ENCODE measurements at places on chromosomes 2 and 18.

GRCh38 chr2:204049635-204050034 is 113.1 kb downstream of the ICOS start:
- no peak for DNase-seq

- no peak for DNase-seq
These were observed 119.6 kb downstream of the NFATC1 start for GRCh38 chr18:79515331-79515730.

DNA sequence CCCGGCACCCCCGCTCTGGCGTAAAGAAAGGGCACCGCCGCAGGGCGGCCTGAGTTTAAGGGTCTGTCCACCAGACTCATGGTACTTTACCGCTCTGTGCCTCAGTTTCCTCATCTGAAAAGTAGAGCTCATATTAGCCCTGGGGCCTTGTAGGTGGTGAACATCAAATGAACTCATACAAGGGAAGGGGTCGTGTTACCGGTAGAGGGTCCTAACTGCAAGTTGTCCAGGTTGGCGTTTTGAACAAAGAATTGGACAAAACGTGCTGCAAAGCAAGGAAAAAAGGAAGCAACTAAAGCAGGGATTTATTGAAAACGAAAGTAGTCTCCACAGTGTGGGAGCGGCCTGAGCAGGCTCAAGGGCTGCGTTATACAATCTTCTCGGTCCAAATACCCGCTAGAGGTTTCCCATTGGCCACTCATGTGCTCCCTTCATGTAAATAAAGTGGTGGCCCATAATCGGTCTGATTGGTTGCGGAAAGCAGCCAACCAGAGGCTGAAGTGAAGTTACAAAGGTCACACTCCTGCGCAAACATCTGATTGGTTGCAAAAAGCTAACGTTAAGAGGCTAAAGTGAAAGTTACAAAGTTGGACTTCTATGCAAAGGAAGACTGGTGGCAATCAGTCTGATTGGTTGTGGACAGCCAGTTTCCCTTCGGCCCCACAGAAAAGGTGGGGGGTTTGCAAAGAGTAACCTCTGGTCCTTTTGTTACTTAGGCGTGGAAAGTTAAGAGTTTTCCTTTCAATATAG is 80.7 kb upstream of the LDLRAD4 start:
- peak; percentile 67 for DNase-seq

DNA sequence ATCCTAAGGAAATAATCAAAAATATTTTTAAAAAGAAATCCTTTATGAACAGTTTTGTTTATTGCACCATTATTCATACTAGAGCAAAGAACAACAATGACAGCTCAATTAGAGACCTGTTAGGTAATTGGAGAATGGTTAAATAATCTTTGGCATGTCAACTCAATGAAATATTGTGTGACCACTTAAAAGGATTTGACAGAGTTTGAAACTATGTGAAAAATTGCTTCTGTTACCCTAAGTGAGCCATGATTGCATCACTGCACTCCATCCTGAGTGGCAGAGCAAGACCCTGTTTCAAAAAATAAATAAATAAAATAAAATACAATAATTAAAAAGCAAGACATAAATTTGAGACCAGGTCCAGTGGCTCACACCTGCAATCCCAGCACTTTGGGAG is 66.1 kb upstream of the ATP8B1 start:
- no peak for DNase-seq

DNA sequence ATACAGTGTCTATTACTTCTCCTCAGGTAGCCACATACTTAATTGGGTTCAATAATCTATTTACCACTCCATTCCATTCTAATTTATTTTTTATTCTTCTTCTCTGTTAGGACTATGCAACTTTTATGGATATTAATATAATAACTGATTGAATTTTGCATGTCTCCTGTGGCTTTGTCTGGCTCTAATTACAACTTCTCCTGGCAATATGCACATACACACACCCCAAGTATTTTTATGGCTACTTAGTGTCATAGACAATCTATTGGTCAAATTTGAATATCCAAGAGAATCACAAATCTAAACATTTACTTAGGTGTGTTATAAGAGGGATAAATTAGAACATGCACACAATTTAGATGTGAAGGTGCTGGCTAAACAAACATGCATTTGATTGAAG is 73.1 kb downstream of the BOD1L2 start:
- no peak for DNase-seq

- no peak for DNase-seq
These were observed 32.4 kb downstream of the ASB1 start for GRCh38 chr2:238459081-238459629.

- DNase-seq = peak; percentile 86
These were observed 20.9 kb upstream of the COL6A3 start for GRCh38 chr2:237434866-237435311.

DNA sequence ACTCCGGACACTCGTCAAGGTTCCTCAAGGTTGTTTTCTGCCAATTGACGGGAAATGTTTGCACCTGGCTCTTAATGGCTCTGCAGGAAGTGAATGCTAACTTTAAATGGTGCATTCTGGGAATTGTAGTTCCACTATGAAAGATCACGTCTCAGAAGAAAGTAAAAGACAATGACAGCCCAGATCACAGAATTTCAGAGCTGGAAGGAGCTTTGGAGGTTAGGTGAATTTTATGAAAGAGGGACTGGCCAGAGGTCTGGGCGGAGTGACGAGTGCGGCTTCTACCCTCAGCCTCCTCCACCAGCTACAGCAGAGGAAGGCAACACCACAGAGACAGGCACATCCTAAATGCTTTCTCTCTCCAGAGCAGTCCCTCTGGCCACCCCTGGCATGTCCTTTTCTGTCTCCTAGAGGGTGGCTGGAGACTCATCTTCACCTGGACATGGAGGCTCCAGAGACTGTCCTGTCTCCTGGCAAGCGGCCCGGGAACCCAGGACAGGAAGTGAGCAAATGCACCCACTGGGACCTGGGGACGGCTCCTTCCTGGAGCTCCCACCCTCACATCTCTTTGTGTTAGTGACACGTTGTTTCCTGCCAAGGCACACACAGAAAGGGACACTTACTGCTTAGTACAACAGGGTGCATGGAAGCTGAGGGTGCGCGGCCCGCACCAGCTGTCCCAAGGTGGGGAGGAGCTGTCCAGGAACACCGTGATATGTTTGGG is 19.4 kb downstream of the THAP4 start:
- peak; percentile 45 for DNase-seq

DNA sequence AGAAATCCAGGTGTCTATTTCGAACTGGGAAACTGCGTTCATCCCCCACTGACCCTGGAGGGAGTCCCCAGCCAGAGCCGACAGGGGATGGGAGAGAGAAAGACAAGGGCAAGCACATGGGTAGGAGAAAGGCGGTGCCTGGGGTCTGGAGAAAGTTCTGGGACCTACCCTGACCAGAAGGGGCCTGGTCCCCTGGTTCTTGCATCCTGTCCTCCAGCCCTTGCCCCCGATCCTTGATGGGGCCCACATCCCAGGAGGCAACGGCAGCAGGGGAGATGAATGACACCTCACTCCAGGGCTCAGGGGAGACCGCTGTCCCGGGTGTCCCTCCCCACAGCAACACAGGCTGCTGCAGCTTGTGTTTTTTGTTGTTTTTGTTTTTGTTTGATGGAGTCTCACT is 4.9 kb downstream of the ADCY3 start:
- DNase-seq = no peak

DNA sequence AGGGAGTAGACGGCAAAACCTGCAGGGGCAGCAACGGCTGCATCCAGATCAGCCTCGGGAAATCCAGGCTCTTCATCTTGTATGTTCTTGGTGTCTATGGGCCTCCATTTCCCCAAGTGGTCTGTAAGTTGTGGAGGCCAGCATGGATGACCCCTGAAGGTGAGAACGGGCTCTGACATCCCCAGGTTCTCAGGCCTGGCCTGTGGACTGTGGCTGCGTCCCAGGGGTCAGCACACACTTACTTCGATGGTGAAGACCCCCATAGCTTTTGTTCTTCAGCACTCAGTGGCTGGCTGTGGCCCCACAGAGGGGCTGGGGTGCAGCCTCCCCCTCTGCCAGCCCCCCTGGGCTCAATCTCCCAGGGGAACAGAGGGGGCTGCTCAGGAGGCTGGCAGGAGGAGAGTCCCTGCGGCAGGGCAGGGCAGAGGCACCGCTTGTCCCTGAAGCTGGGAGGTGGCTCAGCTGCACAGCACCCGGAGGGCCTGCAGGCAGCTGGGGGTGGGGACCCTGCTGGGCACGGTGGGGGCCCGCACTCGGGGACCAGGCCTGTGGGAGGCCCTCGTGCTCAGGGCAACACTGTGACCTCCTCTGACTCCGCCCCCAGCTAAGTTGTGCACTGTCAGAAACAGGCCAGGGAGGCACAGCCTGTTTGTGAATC is 3.8 kb downstream of the SLC66A3 start:
- DNase-seq = no peak

DNA sequence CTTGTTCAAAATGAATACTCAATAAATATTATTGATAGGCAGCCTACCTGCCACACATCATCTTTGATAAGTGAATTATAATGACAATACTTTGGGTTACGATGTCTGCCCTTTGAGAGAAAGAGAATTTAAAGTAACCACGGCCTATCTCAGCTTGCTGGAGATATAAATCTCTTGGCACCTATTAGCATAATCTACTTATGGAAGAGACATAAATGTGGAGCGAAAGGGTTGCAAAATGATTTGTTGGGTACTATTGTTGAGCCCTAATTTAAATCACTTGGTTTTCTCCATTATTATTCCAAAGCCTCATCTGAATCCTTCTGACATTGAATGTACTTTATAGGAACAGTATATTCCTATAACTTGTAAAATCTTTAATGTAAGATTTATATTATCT is 520.1 kb downstream of the DPP10 start:
- no peak for DNase-seq

GRCh38 chr2:88754585-88755320 is 63.3 kb downstream of the RPIA start:
- DNase-seq = peak; percentile 18

- no peak for DNase-seq
These were observed 12.6 kb upstream of the TMX3 start for GRCh38 chr18:68727506-68727905.

All from activated T-cell treated with anti-CD3 and anti-CD28 coated beads, Interleukin-2, amount 50 U/mL, for 72 hours (primary cell).